ENCODE measurements at places on chromosomes 2 and 18.

GRCh38 chr2:63122921-63123320 is 72.3 kb downstream of the OTX1 start:
- no peak for DNase-seq

GRCh38 chr2:205477016-205477705 is 205.1 kb upstream of the NRP2 start:
- peak; percentile 18 for DNase-seq

GRCh38 chr18:50051288-50051687 is 143.7 kb downstream of the MYO5B start:
- DNase-seq, result no peak

DNA sequence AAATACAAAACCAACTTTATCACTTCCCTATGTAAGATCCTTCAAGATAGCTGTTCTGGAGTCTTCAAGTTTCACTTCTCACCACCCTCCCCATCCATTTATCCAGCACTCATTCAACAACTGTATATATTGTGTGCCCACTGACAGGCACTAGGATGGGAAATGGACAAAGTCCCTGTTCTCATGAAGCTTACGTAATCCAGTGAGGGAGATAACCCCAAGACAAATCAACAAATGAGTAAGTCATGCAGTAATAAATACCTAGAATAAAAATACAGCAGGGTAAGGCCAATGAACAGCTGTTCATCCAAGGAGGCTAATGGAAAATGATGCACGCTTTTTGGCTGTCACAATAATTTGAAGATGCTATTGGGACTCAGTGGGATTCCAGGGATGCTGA is 133.8 kb downstream of the MEMO1 start:
- DNase-seq, result no peak

- DNase-seq, result no peak
Observed at GRCh38 chr18:64127172-64127571, 21.7 kb downstream of the LINC00305 start.

- no peak for DNase-seq
Observed at GRCh38 chr2:19747310-19748072, 154.3 kb downstream of the TTC32 start.

DNA sequence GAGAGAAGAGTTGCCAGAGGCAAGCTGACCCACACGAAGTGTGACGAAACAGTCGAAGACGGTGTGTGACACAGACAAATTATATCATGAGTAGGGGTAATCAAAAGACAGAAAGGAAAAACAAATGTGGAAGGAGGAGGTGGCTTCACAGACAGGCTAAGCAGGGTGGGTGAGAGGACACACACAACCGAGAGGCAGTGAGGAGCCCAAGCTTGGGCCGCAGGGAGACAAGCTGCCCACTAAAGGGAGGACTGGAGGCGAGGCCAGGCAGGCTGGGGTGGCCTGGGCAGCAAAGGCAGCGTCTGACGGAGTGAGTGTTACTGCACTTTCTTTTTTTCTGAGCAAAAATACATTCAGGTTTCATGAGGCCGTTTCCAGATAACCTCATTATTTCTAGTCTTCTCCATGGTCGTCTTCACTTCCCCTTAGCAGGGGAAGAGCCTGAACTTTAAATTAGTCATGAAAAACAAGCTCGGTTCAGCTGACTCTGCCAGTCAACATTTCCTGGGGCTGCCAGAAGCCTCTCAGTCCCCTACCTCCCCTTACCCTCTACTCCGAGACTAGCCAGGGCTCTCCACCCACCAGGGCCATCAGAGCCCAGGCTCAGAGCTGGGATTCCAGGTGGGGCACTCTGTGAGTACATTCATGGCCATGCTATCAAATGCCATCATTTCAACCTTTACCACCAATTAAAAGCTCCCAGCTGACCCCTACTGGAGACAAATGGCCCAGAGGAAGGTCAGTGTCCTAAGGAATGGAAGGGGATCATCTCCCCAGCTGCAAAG is 13.8 kb upstream of the ZFP36L2 start:
- no peak for DNase-seq

DNA sequence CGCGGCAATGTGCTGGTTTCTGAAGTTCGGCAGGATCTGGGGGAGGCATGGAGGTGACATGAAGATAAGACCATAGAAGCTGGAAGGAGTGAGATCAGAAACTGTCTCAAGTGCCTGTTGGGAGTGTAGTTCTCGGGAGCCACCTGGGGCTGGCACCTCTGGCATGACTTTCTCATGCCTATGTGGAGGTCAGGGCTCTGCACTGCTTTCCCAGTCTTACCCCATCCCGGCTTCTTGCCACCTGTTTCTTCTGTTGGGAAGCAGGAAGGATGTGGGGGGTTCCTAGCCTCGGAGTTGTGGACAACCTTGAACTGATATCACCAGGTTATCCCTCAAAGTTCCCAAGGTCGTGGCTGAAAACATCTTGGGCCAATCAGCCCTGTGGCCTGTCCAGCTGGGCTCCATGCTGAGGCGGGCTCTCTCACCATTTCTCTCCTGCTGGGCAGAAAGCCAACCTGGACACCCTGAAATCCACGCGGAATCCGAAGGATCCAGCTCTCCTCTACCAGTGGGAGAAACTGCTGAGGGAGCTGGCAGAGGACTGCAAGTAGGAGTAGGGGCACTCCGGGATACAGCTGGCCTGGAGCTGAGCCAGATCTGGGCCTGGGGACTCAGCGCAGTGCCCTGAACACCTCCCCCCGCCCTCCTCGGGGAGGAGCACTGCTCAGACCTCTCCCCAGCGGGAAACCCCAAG is 42.5 kb downstream of the FER1L5 start:
- DNase-seq, result no peak

- no peak for DNase-seq
Observed at GRCh38 chr2:232888839-232889529, 18.9 kb downstream of the SNORC start.

- DNase-seq, result no peak
Observed at GRCh38 chr18:9708434-9709303, 568 bp downstream of the RAB31 start.

DNA sequence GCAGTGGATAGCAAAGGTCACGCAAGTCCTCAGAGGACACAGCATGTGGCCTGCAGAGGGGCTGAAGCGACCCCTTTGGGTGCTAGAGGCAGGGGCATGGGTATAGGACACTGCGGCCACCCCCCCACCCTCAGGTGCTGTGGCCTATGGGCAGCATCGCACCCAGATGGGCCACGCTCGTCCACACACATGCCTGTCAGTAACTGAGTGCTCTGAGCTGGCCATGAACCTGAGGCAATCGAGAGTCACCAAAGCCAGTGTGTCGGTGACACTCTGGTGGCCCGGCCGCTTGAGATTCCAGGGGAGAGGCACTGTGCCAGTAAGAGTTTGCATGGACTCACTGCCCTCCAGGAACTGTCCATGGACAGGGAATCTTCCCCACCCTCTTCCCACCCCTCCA is 22.7 kb upstream of the PTPN2 start:
- no peak for DNase-seq

- no peak for DNase-seq
Observed at GRCh38 chr2:217156801-217157200, 296.9 kb upstream of the TNP1 start.

DNA sequence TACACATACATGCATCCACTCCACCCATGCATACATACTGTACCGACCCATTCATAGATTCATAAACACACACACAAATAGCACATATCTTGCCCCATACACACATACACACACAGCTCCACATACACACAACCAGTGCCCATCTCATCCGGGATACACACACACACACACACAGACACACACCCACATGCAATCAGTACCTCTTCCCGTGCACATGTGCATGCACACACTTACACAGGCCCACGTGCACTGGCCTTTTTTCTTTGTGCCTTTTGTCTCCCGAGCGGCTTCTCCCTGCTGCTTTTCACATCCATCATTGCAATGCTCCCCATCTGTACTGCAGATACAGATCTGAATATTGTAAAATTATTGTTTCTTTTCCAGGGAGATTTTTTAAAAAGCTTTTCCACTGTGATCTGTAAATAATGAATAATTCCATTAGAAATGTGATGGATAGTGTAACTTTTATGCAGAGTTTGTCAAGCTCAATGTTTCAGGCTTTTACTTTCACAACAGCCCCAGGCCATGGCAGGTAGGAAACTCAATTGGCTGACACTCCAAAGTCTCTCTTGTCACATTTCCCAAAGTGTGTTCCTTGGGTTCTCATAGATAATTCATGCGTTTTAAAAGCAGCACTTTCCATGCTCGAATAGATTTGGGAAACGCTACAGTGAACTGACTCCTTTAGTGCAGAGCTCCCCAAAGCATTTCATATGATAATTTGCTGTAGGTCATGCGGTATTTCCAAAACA is 393.5 kb downstream of the CTNNA2 start:
- DNase-seq, result no peak

DNA sequence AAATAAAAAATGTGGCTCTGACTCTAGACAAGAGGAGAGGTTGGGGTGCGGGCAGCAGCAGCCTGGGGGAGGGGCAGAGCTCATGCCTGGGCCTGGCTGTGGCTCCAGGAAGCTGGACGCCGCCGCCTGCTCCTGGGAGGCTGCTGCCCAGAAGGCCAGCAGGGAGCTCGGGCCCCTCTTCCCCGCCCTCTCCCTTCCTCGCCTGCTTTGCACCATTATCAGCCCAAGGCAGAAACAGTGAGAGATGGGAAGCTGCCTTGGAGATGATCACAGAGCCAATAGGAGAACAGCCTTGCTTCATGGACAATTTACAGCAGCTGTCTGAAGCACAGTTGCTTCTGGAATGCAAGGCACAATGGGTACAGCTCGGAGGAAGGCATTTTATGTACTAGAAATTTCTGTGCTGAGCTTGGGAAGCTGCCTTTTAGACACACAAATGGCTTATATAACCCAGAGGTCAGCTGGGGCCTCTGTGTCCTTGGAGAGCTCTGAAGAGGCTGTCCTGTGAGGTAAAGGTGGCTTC is 55.3 kb upstream of the AFF3 start:
- peak; percentile 4 for DNase-seq

DNA sequence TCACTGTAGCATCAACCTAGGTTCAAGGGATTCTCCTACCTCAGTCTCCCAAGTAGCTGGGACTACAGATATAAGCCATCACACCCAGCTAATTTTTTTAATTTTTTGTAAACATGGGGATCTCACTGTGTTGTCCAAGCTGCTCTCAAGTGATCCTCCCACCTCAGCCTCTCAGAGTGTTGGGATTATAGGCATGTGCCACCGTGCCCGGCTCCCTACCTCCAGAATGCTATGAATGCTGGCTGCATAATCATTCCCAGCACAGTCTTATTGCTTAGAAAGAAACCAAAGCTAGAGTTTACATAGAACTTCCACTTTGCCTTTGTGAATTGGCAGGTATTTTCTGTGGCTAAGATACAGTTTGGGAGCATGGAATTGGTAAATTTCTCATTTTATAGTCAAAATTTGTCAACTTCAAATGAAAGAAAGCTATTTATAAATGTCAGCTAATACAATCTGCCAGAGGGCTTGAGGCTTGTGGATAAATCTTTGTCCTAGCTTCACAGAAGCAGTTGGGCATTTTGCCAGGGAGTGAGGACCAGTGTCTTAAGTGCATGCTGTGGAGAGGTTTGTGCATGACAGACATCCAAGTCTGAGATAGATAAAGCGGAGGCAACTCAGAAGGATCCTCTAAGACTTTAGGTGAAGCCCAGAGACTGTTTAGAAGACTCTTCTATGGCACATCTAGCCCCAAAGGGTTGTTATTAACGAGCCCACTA is 175.4 kb downstream of the ANTXR1 start:
- DNase-seq, result no peak

DNA sequence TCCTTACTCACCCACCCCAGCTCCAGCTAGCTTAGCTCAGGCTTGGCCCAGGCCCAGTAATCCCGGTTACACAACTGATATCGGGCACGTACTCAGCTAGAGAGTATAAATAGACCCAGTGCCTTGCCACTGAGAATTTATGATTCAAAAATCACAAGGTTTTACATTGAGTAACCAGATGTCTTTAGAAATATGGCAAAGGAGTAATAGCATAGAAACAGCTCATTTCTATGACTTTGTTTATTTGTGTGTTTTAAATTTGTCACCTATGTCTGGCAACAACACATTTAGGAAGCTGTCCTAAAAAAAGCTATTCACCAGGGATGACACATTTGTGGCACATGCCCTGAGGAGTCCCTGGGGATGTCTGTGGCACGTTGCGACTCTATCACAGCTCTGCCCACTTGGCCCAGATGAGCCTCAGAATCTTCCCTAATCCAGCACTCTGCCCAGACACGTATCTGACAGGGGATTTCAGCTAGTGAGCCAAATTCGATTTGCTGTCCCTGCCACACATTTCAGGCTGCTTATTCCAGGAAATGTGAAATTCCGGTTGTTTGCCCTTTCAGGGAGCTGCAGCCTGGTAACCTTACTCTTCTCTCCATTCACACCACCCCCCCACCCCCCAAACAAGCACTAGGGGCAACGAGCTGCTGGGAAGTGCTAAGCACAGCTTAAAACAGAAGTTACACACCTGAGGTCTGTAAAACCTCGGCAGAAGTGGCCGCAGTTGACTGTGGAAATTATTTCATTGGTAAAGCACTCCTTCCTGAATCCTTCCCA is 85.4 kb upstream of the ZCCHC2 start:
- no peak for DNase-seq

DNA sequence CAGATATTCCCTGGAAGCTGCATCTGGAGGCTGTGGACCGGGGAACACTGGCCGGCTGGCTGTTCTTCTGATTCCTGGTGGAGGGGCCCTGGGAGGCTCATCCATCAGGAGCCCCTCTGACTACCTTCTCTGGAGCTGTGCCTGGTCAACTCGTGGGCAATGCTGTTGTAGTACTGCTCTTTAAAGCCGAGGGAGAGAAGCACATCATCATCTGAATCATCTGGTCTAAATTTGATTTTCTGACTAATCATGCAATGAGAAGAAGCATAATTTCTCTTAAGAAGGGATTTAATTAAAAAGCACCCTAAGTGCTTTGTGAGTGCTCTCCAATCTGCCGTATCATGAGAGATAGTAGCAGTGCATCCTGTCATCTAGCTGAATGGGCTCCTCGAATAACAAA is 229.5 kb downstream of the FHOD3 start:
- no peak for DNase-seq

DNA sequence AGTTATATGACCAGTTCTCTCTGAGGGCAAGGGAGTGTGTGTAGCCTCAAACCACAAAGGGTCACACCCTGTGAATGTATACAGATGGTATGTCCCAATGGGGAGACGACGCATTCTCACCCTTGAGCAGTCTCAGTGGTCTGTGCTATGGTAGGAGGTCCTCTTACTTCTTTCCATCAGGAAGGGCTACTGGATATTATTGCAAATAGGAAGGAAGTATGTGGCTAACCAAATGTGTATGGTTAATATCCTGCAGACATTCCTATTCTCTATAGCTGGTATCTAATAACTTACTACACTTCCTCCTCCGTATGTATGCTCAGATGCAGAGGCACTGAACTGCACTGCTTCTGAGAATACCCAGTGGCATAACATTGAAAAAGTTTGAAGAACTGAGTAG is 306.7 kb upstream of the CCDC68 start:
- peak; percentile 55 for DNase-seq

- DNase-seq, result no peak
Observed at GRCh38 chr2:134023854-134024253, 230.0 kb upstream of the MGAT5 start.

- DNase-seq, result no peak
Observed at GRCh38 chr2:26493566-26493965, 15.6 kb upstream of the OTOF start.

- DNase-seq, result peak; percentile 85
Observed at GRCh38 chr18:35478520-35479435, 19.0 kb downstream of the INO80C start.

All from non-pigmented ciliary epithelial cell (primary cell).